ENCODE measurements at places on chromosomes 7 and 10. TPM values are rescaled to one million over a fixed set of nuclear protein-coding genes. Genes with fewer than 3 reads are reported as not detected.
A peak's percentile ranks its signal among the peaks of the same experiment; 100 is the strongest.

ABCC2 gene
- 0.57 TPM for total RNA-seq

GRCh38 chr10:50613726-50614443 is 9.9 kb downstream of the SGMS1 start:
- peaks cover 69% of the 10 kb centered on the region for H3K4me1 ChIP-seq
- no peak for DNase-seq
- H3K27ac ChIP-seq = peak overlapping the region; percentile 82
- no peaks in the 10 kb centered on the region for H3K36me3 ChIP-seq
- H3K4me3 ChIP-seq = no peak overlapping the region
- H3K27me3 ChIP-seq = no peaks in the 10 kb centered on the region

DNA sequence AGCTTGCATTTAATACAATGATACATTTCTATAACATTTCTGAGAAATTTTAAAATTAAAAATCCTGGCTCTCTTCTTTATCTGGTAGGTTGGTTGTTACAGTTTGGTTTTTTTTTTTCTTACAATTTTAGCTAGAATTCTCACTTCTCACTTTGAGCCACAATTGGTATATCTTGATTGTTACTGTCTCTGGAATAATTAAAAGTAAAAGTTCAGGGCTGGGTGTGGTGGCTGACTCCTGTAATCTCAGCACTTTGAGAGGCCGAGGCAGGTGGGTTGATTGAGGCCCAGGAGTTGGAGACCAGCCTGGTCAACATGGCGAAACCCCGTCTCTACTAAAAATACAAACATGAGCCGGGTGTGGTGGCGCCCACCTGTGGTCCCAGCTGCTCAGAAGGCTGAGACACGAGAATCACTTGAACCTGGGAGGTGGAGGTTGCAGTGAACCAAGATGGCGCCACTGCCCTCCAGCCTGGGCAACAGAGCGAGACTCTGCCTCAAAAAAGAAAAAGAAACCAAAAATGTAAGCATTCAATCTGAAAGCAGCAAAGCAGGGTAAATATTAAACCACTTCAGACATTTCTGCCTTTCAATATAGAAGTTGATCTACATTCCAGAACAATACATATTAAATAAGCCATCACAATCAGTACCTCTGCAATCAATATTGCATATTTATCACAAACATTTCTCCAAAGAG is 88.6 kb upstream of the PFKP start:
- no peak overlapping the region for H3K27ac ChIP-seq
- H3K36me3 ChIP-seq = no peaks in the 10 kb centered on the region
- H3K27me3 ChIP-seq = no peaks in the 10 kb centered on the region
- peaks cover 18% of the 10 kb centered on the region for H3K4me1 ChIP-seq

DNA sequence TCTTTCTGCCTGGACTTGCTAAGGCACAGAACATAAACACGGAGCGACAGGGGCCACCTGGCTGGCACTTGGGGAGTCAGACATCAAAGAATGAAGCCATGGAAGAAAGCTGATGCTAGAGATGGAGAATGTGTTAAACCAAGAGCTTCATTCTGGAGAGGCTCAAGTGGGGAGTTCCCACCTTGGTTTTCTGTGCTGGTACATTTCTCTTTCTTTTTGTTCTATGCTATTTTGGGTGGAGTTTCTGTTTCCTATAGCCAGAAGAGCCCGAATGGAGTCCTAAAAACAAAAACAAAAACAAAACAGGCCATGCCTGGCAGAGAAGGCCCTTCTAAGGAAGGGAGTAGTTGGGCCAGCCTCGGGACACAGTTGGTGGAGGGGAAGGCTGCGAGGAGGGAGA is 148.4 kb upstream of the PRR15 start:
- H3K4me3 ChIP-seq = no peak overlapping the region
- H3K27ac ChIP-seq = no peak overlapping the region
- DNase-seq = no peak

DNA sequence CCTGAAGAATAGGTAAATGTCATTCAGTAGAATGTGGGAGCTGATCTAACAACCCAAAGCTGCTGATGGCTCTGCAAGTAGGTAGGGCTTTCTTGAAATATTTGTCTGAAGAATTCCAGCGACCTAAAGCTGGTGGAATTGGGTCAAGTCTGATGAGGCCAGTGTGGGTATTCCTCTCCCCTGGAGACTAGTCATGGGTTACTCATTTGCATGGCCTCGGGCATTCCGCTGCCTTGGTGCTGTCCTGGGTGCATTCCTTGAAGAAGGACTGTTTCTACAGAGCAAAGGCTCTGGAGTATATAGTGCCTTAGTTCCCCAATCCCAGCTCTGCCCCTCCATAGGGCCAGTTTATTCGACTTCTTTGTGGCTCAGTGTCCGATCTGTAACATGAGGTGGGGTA is 19.2 kb downstream of the PDK4 start:
- no peak overlapping the region for H3K4me3 ChIP-seq
- peaks cover 5% of the 10 kb centered on the region for H3K4me1 ChIP-seq
- H3K27me3 ChIP-seq = no peaks in the 10 kb centered on the region
- no peaks in the 10 kb centered on the region for H3K36me3 ChIP-seq
- peak; percentile 28 for DNase-seq

DNA sequence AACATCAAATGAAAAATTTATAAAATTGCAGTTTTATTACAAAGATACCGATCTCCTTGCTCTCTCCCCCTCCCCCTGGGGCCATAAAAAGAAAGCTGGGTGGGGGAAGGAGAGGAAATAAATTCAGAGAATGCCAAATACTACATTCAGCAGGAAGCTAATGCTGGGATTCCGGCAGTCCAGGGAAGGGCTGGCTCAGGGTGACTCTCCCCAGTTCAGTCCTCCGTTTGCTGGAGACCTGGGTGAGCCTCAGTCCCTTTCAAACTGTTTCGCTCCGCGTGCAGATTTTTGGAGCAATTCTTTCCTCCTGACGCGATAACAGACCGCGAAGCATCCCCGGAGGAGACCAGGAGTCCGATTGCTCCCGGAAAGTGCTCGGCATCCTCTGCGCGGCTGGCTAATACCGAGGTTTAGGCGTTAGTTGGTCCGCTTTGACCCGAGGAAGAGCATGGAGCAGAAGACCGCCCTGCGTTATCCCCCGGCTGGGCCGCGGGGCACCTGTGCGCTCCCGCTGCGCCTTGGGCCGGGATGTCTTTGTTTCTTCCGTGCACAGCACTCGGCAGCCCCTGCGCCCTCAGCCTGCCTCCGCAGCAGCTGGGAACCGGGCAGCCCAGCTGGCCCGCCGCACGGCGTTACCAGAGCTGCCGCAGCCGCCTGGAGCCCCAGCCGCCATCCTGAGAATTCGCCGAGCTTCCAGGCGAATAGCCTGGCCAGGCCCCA is 3.9 kb upstream of the HOXA2 start:
- peak; percentile 73 for DNase-seq
- H3K4me3 ChIP-seq = 0 out of 2 replicates have a peak overlapping the region, but pooled peaks have one; percentile 12
- H3K27me3 ChIP-seq = peaks cover 100% of the 10 kb centered on the region
- H3K36me3 ChIP-seq = no peaks in the 10 kb centered on the region
- no peak overlapping the region for H3K27ac ChIP-seq

- H3K27ac ChIP-seq = no peak overlapping the region
- no peak for DNase-seq
- H3K36me3 ChIP-seq = no peaks in the 10 kb centered on the region
- H3K27me3 ChIP-seq = no peaks in the 10 kb centered on the region
- H3K4me1 ChIP-seq = peaks cover 32% of the 10 kb centered on the region
Observed at GRCh38 chr7:151430391-151431205, 9.3 kb downstream of the CRYGN start.
